ENCODE measurements at places on chromosomes 1 and 21. TPM values are rescaled to one million over a fixed set of nuclear protein-coding genes. Genes with fewer than 3 reads are reported as not detected.

- no peak for DNase-seq
Measured at GRCh38 chr1:93681101-93681988, at the start of gene BCAR3. TSS of gene BCAR3 (minus strand) at chr1:93681837. CDS start at chr1:93674930, 6,907 bp downstream.

GRCh38 chr21:38743772-38744529 is 61.8 kb upstream of the ETS2 start:
- no peak for DNase-seq

- no peak for DNase-seq
Measured at GRCh38 chr1:44819196-44819607, 10.9 kb downstream of the BTBD19 start.

GRCh38 chr1:30381671-30382365 is 341.6 kb downstream of the MATN1 start:
- DNase-seq, result no peak

GRCh38 chr1:154186852-154187501 is 4.9 kb downstream of the TPM3 start:
- DNase-seq, result no peak

GRCh38 chr1:175150596-175151319 is 41.8 kb downstream of the KIAA0040 start:
- DNase-seq, result no peak

- DNase-seq, result no peak
Measured at GRCh38 chr1:171292799-171293198, 21.2 kb upstream of the FMO4 start.

GRCh38 chr1:226678251-226678650 is 60.8 kb downstream of the ITPKB start:
- DNase-seq, result no peak

DNA sequence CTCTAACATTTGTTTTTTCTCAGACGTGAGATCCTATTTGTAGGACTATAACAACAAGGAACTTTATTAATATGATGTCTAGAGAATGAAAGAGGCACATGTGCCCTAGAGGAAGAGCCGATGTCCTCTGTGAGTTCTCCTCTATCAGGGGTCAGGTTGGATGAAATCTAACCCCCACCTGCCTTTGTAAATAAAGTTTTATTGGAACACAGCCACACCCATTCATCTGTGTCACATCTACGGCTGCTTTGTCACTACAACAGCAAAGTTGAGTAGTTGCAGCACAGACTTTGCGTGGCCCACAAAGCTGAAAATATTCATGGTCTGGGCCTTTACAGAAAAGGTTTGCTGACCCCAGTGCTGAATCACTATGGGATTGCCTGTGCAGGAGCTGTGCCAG is 571 bp upstream of the CAPN9 start:
- no peak for DNase-seq

GRCh38 chr1:86016076-86016759 is 140.4 kb downstream of the COL24A1 start:
- DNase-seq, result no peak

DNA sequence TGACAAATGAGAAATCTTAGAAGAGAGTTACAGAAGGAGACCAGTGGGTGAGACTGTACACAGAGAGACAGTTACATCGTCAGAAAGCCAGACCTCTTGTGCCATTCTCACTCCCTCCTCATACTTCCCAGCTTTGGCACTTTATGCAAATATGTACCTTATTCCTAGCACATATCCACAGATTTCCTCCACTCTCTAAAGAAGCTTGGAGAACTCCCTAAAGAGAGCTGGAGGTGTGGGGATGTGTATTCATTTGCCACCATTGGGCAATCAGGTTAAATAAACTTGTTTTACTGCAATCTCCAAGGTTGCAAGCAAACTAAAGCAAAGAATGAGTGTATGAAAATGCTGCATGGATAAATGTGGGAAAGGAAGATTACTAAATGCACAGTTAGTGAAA is 380.9 kb upstream of the PRMT6 start:
- no peak for DNase-seq

DNA sequence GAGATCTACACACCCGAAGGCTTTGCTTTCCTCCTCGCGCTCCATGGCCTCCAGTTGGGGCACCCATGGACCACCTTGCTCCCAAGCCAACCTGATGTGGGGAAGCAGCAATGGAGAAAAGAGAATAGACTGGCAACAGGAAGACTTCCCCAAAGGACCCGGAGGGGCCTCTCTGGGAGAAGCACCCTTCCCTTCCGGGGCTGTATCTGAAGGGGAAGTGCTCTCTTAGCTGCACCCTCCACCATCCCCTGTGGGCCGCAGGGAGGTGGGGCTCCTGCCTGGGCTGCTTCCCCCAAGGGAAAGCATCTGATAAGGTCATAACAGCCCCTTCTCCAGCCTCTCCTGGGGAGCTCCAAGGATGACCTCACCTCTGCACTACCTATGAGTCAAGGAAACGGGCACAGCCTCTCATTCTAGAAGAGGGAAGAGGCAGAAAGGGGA is 100.2 kb downstream of the RIPK4 start:
- DNase-seq, result no peak

GRCh38 chr21:42397746-42398394 is 2.0 kb upstream of the TMPRSS3 start:
- DNase-seq, result no peak

GRCh38 chr1:197672347-197672746 is 102.9 kb downstream of the DENND1B start:
- no peak for DNase-seq

DNA sequence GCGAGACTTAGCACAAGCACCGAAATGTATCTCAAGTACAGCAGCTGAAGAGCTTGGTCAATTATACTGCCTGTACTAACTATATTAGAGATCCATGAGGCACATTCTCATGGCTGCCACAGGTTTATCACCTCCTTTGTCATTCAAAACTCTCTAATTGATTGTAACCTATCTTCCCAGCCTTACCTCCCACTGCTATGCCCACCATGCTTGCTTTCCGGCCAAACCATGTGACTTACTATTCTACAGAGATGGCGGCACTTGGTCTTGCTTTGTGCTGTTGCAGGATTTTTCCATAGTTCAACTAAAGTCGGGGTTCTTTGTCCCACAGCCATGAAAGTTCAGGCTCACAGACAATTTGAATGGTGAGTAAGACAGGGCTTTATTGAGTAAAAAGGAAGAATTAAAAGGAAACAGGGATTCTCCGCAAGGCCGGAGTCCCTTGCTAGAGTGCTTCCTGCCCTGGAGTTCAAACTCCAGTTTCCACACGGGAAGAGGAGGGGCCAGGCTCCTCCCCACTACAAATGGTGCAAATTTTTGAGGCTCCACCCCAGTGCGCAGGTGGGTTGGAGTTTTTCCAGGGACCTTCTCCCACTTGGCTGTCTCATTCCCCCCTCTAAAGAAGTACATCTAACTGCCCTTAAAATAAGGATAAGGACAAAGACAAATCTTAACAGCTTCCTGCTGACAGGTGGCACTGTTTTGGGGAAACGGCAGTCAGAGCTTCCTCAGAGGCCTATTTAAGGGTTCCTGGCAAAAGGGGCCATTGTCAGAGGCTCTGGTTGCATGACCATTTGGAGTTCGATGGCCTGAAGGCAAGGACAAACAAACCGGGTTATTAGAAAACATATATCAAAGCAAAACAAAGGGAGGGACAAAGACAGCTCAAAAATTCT is 28.7 kb downstream of the FMO2 start:
- no peak for DNase-seq

DNA sequence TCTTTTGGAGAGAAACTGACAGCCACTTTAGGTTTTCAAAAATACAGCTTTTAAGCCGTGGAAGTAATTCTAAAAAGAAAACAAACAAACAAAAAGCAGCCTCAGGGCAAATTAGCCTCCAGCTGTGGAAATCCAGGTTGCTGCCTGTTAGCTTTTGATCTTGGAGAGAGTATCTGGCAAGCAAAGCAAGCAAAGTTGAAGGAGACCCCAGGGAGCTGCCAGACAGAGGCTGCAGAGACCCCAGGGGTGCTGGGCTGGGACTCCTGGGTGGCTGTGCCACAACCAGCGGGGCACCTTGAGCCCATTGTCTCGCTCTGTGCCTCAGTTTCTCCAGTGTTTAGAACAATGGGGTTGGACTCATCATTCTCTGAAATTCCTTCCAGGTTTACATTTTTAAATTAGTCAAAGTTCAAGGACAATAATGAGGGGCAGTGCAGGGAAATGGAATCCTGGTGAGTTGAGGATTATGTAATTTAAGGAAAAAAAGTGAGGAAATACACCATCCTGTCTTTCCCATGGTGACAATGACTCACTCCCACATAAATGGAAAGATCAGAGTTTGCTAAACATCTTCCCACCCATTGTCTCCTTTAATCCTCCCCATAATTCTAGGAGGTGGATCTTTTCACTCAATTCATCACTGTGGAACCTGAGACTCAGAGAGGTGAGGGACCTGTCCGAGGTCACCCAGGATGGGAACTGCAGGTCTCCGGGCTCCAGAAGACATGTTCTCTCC is 480.5 kb downstream of the MATN1 start:
- DNase-seq, result no peak

GRCh38 chr21:34553151-34553952 is 41.3 kb upstream of the KCNE1 start:
- DNase-seq, result no peak

- no peak for DNase-seq
Measured at GRCh38 chr21:31201548-31201947, 142.5 kb downstream of the TIAM1 start.

Gene NBPF11
- 3.6 TPM for total RNA-seq

Gene DDX59
- total RNA-seq, result 13.9 TPM

Gene FBLIM1
- 46.0 TPM for total RNA-seq

Gene AKR7A3
- total RNA-seq, result 2.3 TPM

Data from esophagus squamous epithelium (tissue), 5 donors.